K562 (cell line): ENCODE measurements at places on chromosomes 3 and 15. TPM values are rescaled to one million over a fixed set of nuclear protein-coding genes. Genes with fewer than 3 reads are reported as not detected.

DNA sequence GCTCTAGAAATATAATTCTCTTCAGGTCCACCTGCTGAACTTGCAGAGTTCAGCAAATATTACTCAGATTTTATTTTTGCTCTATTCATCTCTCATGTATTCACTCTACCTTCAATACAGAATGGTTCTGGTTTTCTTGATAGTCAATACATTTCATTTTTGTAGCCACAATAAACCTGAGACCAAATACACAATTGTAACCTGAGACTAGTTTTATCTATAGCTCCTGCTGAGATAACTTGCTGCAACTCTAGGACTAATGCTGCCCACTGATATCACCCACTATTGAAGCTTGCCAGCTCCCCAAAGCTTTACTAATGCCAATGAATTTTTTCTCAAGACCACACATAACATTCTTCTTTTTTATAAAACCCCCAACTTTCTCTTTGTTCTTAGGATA is 229.3 kb downstream of the NSUN3 start:
- H3K27ac ChIP-seq: no peak overlapping the region
- no peaks in the 10 kb centered on the region for H3K36me3 ChIP-seq
- H3K4me1 ChIP-seq: no peaks in the 10 kb centered on the region
- DNase-seq: no peak
- no peaks in the 10 kb centered on the region for H3K27me3 ChIP-seq

DNA sequence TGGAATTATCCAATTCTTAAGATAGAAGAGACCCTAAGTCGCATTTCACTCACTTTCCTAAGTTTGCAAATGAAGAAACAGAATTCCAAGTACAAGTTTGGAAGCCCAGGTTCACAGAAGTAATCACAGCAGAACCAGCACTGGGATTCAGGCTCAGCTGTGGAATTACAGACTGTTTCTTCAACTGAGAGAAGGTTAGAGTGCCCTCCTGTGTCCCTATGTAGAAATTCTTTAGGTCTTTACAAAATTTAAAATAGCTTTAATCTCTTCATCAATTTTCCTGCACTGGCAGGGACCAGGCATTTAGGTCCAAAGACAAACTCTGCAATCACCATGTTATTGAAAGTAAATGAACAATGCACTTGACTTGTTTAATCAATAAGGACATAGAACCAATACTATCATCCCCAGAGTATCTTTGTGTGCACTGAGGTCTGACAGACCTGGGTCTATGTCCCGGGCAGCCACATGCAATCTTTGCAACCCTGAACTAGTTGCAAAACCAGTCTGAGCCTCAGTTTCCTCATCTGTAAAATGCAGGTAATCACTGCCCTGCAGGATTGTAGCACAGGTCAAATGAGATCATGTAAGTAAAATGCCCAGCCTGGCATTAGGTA is 96.3 kb upstream of the ZBED2 start:
- H3K4me1 ChIP-seq: no peaks in the 10 kb centered on the region
- peak; percentile 7 for DNase-seq
- no peaks in the 10 kb centered on the region for H3K27me3 ChIP-seq

GRCh38 chr3:13249664-13250390 is 170.3 kb downstream of the NUP210 start:
- H3K36me3 ChIP-seq: no peaks in the 10 kb centered on the region
- no peak overlapping the region for H3K4me3 ChIP-seq
- no peak overlapping the region for H3K27ac ChIP-seq
- H3K4me1 ChIP-seq: peaks cover 5% of the 10 kb centered on the region

DNA sequence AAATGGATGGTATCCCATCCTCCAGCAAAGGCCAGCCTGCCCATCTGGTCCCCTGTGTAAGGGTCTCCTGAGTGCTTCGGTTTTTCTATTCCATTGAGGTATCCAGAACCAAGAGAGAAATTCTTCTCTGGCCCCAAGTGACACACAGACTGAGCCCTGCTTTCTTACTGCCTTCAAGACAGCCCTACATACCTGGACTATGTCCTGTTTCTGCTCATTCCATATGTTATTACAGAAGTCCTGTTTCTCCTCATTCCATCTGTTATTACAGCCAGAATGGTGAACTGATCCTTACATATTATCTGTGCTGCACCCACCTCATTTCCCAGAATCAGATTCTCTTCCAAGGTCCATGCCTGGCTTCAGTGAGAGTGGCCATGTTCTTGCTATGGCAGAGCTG is 115.2 kb downstream of the DCLK3 start:
- H3K27ac ChIP-seq: no peak overlapping the region
- DNase-seq: no peak
- no peaks in the 10 kb centered on the region; the same call in 2 of the 3 replicates for H3K4me1 ChIP-seq
- no peaks in the 10 kb centered on the region for H3K27me3 ChIP-seq

DNA sequence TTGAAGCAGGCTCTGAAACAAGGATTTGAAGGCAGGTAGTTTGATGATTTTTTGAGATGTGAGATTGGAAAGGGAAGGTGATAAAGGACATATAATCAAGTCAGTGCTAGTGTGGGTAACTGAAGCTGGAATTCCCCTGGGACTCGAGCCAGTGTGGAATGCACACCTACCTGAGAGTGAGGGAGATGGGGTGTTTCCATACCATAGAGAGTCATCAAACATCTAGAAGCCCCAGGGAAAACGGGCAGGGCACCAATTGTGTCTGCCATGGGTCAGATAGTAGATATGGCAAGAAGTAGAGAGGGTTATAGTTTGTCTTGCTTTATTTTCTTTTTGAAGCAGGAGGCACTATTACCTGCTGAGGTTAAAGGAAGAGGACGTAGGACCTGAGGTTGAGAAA is 120.0 kb downstream of the SSR3 start:
- no peak overlapping the region for H3K27ac ChIP-seq
- H3K4me3 ChIP-seq: no peak overlapping the region
- no peak for DNase-seq
- H3K4me1 ChIP-seq: no peaks in the 10 kb centered on the region
- H3K27me3 ChIP-seq: no peaks in the 10 kb centered on the region; the same call in 2 of the 3 replicates
- no peaks in the 10 kb centered on the region for H3K36me3 ChIP-seq

- no peaks in the 10 kb centered on the region for H3K4me1 ChIP-seq
- H3K4me3 ChIP-seq: no peak overlapping the region
- H3K27ac ChIP-seq: no peak overlapping the region
- no peaks in the 10 kb centered on the region for H3K27me3 ChIP-seq
These were observed 86.1 kb upstream of the SERPINI2 start for GRCh38 chr3:167559924-167560323.

GRCh38 chr3:12656850-12657249 is 7.1 kb downstream of the RAF1 start:
- H3K36me3 ChIP-seq: peaks cover 14% of the 10 kb centered on the region
- DNase-seq: no peak
- H3K4me3 ChIP-seq: no peak overlapping the region
- H3K4me1 ChIP-seq: peaks cover 26% of the 10 kb centered on the region

MESP2 gene
- 0.47 and 0.66 TPM in 2 replicates for total RNA-seq

GRCh38 chr3:176927706-176928581 is 269.3 kb downstream of the TBL1XR1 start:
- no peak for DNase-seq
- no peaks in the 10 kb centered on the region for H3K27me3 ChIP-seq
- no peaks in the 10 kb centered on the region for H3K4me1 ChIP-seq
- no peaks in the 10 kb centered on the region for H3K36me3 ChIP-seq

GRCh38 chr3:70501561-70501960 is 189.1 kb upstream of the MDFIC2 start:
- DNase-seq: no peak
- no peak overlapping the region for H3K27ac ChIP-seq
- H3K4me1 ChIP-seq: no peaks in the 10 kb centered on the region
- H3K36me3 ChIP-seq: no peaks in the 10 kb centered on the region
- H3K4me3 ChIP-seq: no peak overlapping the region

DNA sequence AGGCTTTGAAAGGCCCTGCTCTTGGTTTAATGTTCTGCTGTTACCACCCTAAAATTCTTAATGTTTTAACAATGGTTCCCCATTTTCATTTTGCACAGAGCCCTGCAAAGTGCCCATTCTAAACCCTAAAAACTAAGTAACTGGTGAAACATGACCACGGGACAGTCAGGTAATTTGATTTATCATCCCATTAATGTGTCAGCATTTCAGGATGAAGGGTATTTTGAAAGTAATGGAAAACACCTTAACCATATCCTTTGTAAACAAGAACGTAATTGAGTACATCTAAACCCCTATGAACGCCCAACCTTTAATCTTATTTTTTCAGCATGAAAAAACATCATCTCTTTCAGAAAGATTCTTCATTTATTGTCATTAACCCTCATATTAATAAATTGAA is 164.9 kb upstream of the IL12A start:
- H3K4me1 ChIP-seq: no peaks in the 10 kb centered on the region
- H3K27me3 ChIP-seq: no peaks in the 10 kb centered on the region
- DNase-seq: no peak
- H3K36me3 ChIP-seq: no peaks in the 10 kb centered on the region
- no peak overlapping the region for H3K27ac ChIP-seq

- no peaks in the 10 kb centered on the region for H3K4me1 ChIP-seq
- no peaks in the 10 kb centered on the region for H3K36me3 ChIP-seq
- no peak overlapping the region for H3K27ac ChIP-seq
- H3K4me3 ChIP-seq: no peak overlapping the region
- DNase-seq: no peak
These were observed 325.0 kb downstream of the RBMS3 start for GRCh38 chr3:29605845-29606244.

EOMES gene
- total RNA-seq: 0.07 TPM in 1 of 2 replicates, not detected in the other

CCR1 gene
- total RNA-seq: 0.09 TPM in 1 of 2 replicates, not detected in the other

GHRL gene
- 0.29 and 0.34 TPM in 2 replicates for total RNA-seq

- H3K36me3 ChIP-seq: no peaks in the 10 kb centered on the region
- DNase-seq: no peak
- no peaks in the 10 kb centered on the region for H3K4me1 ChIP-seq
- H3K27me3 ChIP-seq: peaks cover 54% of the 10 kb centered on the region
- no peak overlapping the region for H3K4me3 ChIP-seq
These were observed 95.5 kb upstream of the PRR23E start for GRCh38 chr3:127097481-127097880.

DNA sequence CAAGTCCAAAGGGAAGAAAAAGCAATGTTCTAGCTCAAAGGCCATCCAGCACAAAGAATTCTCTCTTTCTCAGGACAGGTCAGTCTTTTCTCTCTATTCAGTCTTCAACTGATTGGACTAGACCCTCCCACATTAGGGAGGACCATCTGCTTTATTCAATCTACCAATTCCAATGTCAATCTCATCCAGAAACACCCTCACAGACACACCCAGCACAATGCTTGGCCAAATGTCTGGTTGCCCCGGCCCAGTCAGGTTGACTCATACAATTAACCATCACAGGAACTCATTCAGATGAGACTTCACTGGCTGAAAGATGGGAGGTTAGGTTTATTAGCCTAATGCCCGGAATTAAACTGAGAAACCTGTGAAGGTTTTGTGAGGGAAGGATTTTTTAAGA is 32.4 kb downstream of the ACAN start:
- H3K27me3 ChIP-seq: peaks cover 40% of the 10 kb centered on the region
- H3K36me3 ChIP-seq: no peaks in the 10 kb centered on the region
- no peaks in the 10 kb centered on the region; the same call in 2 of the 3 replicates for H3K4me1 ChIP-seq
- H3K27ac ChIP-seq: no peak overlapping the region

DNA sequence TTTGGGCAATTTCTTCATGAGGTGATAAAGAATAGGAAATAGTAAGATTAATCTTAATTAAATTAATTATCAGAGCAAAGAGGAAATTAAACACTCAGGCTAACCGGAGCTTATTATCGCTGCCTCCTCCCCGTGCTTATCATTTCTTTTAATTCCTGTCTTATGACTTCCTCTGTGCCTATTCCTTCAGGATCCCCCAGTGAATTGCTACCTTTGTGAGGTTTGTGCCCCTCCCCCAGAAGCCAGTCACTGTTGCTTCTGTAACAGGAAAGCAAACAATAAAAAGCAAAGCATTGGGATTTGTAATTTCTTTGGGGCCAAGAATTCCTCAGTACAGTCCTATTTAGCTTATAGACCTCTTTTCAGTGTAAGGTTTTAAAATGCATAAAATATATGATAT is 164.5 kb downstream of the CADPS start:
- no peak overlapping the region for H3K27ac ChIP-seq
- H3K4me3 ChIP-seq: no peak overlapping the region
- no peak for DNase-seq

- peak; percentile 22 for DNase-seq
- H3K27me3 ChIP-seq: no peaks in the 10 kb centered on the region
- no peaks in the 10 kb centered on the region for H3K36me3 ChIP-seq
- H3K4me3 ChIP-seq: no peak overlapping the region
- H3K27ac ChIP-seq: no peak overlapping the region
These were observed 8.8 kb upstream of the NPHP3 start for GRCh38 chr3:132730891-132731580.

- no peak overlapping the region for H3K27ac ChIP-seq
- H3K4me3 ChIP-seq: no peak overlapping the region
- no peaks in the 10 kb centered on the region for H3K4me1 ChIP-seq
- peaks cover 32% of the 10 kb centered on the region for H3K27me3 ChIP-seq
These were observed 55.0 kb upstream of the TOPAZ1 start for GRCh38 chr3:44186712-44187111.

EPHA6 gene
- not detected in 2 replicates for total RNA-seq

KCNAB1 gene
- total RNA-seq: 0.40 and 0.76 TPM in 2 replicates

- no peaks in the 10 kb centered on the region for H3K4me1 ChIP-seq
- no peaks in the 10 kb centered on the region for H3K27me3 ChIP-seq
- DNase-seq: no peak
- H3K4me3 ChIP-seq: no peak overlapping the region
- no peak overlapping the region for H3K27ac ChIP-seq
- H3K36me3 ChIP-seq: peaks cover 28% of the 10 kb centered on the region
These were observed 75.6 kb upstream of the SLC2A2 start for GRCh38 chr3:171101982-171102641.

- peak; percentile 10 for DNase-seq
- H3K27me3 ChIP-seq: 0 out of 3 replicates have a peak, but pooled peaks cover 5% of the 10 kb centered on the region
- H3K4me3 ChIP-seq: no peak overlapping the region
- no peaks in the 10 kb centered on the region for H3K36me3 ChIP-seq
- no peak overlapping the region for H3K27ac ChIP-seq
- no peaks in the 10 kb centered on the region for H3K4me1 ChIP-seq
These were observed 982.7 kb upstream of the NR2F2 start for GRCh38 chr15:95347837-95348236.

- DNase-seq: no peak
- no peak overlapping the region for H3K4me3 ChIP-seq
- H3K27me3 ChIP-seq: peaks cover 4% of the 10 kb centered on the region
- no peaks in the 10 kb centered on the region for H3K36me3 ChIP-seq
- H3K4me1 ChIP-seq: no peaks in the 10 kb centered on the region; the same call in 1 of the 2 replicates
These were observed 155.6 kb upstream of the NR2E3 start for GRCh38 chr15:71654720-71655174.

- H3K4me3 ChIP-seq: no peak overlapping the region
- no peaks in the 10 kb centered on the region; the same call in none of the 2 replicates for H3K4me1 ChIP-seq
- no peaks in the 10 kb centered on the region for H3K36me3 ChIP-seq
- H3K27me3 ChIP-seq: no peaks in the 10 kb centered on the region
- no peak overlapping the region for H3K27ac ChIP-seq
These were observed 18.5 kb upstream of the EID1 start for GRCh38 chr15:48859426-48859825.

GRCh38 chr3:190192087-190192486 is 71.4 kb upstream of the P3H2 start:
- H3K27ac ChIP-seq: no peak overlapping the region
- no peak overlapping the region for H3K4me3 ChIP-seq
- DNase-seq: no peak
- no peaks in the 10 kb centered on the region for H3K27me3 ChIP-seq
- no peaks in the 10 kb centered on the region for H3K4me1 ChIP-seq
- H3K36me3 ChIP-seq: no peaks in the 10 kb centered on the region
